NCI-H187 treated with DMSO at 0.1 percent for 48 hours (cell line): ENCODE measurements at places on chromosomes 11 and 22.

DNA sequence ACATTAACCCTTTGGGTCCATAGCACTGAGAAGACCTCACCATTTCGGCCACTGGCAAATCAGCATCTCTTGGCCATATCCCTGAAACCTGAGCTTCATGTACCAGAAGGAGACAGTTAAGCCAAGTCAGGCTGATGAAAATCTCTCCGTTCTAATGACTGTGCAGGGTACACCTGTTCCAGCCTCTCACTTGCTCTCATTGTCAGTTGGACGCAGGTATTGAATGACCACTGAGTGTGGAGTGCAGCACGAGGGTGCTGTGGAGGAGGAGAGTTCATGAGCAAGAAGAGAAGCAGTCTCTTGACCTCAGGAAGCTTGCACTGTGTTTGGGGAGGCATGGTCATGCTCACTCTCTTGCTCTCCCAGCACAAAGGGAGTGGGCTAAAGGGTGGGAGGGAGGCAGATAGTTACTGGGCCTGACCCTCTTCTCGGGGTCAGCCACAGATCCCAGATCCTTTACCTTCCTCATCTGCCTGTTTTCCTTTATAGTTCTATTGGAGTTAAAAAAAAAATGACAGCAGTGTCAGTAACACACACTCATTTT is 65.2 kb downstream of the ZBTB16 start:
- no peak for DNase-seq

- DNase-seq: no peak
Observed at GRCh38 chr22:27440304-27440865, 361.2 kb downstream of the MN1 start.

- no peak for DNase-seq
Observed at GRCh38 chr11:48150213-48150612, 66.4 kb upstream of the OR4B1 start.

- no peak for DNase-seq
Observed at GRCh38 chr11:67344264-67344663, 9.1 kb downstream of the POLD4 start.

DNA sequence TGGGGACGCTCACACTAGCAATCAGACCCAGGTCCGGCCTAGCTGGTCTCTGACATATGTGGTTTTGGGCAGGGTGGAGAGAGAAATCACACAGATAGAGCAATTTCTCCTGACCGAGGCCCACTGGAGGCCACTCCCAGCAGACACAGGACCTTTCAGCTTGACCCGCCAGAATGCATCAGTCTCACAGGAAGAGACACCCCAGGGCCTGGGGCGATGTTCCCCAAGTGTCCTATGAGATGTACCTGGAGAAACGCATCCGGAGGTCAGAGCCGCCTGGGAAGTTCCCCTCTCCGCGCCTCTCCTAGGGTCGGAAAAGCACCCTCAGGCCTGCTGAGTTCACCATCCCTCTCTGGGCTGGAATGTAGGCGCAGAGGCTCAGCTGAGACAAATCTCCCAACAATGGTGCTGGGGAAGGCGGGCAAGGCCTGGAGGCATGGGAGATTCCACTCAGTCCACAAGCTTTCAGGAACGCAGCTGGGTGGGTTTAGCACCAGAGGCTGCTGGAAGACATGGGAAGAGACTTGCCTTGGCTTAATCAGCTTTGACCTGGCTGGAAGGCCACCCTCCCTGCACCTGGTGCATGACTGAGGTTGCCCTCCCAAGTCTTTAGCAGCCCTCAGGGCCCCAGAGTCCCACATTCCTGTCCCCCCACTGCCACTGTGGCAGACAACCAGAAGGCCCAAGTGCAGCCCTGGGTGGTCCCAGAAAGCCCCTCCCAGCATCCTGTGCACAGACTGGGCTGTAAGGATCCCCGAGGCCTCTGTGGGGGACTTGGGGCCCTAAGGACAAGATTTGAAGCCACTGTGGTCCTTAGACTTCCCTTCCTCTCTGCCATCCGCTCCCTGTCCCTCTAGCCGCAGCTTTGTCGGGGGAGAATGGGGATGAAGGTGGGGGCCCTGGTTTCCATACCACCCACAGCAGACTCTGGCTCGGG is 57.5 kb downstream of the RTL6 start:
- DNase-seq: no peak

- DNase-seq: no peak
Observed at GRCh38 chr22:38567531-38568285, 2.3 kb downstream of the DMC1 start.

GRCh38 chr11:114074546-114075343 is 15.2 kb downstream of the ZBTB16 start:
- DNase-seq: no peak

DNA sequence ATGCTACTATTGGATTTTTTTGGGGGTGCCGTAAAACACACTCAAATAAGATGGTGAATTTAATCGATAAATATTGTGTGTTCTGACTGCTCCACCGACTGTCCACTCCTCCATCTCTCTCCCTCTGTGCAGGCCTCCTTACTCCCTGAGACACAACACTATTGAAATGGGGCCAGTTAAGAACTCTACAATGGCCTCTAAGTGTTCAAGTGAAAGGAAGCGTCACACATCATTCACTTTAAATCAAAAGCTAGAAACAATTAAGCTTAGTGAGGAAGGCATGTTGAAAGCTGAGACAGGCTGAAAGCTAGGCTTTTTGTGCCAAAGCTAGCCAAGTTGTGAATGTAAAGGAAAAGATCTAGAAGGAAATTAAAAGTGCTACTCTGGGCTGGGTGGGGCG is 156.7 kb downstream of the CTTN start:
- peak; percentile 70 for DNase-seq

- no peak for DNase-seq
Observed at GRCh38 chr11:122285070-122285988, 169.3 kb upstream of the BLID start.

DNA sequence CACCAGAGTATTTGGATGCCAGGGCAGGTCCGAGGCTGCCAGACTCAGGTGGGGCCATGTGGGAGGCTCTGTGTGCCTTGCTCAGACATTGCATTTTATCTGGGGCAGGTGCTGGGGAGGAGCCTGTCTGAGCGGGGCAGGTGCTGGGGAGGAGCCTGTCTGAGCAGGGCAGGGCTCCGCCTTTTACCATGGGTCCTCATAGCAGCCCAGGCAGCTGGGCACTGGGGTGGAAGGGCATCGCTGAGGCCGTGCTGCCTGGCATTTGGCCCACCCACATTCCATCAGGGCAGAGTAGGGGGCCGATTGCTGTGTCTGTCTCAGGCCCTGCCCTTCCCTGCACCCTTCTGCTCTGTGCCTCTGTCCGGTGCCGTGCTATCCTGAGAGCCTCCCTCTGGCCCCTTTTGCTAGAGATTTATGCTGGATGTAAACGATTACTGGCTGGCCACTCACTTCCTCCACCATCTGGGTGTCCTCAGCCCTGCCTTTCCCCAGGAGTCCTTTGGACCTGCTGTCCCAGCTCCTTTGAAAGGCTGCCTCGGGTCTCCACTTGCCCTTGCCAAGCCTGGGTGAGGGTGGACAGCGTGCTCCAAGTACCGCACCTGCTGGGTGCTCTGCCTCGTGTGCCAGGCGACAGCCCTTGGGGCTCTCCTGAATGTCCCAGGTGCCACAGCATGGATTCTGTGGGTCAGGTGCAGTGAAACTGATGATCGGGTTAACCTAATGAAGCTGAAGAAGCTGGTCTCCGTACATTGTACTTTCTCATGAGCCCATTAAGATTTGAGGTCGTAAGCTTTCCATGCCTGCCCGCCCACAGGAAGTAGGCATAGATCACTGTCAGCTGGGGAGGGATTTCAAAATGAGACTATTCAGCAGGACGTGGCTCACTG is 281.6 kb downstream of the TBC1D22A start:
- no peak for DNase-seq

DNA sequence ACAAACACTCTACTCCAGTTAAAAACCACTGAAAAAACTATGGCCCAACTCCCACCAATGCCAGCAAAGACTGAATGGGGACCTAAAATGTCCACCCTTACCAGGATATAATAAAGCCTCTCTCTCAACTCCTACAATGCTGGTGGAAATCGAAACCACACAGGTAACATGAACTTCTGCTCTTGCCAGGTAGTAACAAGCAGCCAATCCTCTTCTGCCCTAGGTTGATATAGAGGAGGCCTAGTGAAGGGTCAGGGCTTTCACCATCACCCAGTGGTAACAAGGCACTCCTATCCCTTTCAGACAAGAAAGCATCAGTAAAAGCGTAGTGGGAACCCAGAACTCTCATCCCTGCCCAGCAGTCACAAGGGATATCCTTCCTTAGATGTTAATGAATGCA is 22.6 kb downstream of the DCUN1D5 start:
- DNase-seq: no peak

DNA sequence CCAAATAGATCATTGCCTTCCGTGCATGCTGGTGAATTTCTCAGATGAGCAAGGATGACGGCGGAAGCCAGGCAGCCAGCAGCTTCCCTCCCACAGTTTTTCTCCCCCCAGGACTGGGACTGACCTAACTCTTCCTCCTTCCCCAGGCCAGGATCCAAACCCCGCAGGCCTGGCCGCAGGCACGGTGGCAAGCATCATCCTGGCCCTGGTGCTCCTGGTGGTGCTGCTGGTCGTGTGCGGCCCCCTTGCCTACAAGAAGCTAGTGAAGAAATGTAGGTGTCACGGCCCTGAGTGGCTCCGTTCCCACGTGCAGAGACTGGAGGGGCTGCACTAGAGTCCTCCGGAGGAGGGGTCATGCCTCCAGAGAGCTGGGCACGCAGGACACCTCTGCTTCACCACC is 20.5 kb downstream of the CD5 start:
- no peak for DNase-seq

- no peak for DNase-seq
Observed at GRCh38 chr11:47964546-47964945, 15.8 kb upstream of the PTPRJ start.

DNA sequence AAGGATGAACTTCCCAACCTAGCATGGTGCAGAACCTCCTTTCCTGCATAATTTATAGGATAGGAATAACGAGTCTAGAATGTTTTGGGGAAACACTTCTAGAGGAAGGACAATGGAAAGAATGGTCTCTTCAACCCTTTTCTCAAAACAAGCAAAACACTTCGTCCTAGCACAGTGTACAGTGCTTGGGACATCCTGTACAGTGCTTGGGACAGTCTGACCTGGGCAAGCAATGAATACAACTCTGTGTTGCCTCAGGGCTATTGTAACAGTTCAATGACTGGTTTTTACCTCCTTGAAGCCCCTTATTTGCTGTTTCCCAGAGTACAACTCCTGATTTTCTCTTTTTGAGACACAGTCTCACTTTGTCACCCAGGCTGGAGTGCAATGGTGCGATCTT is 1.6 kb upstream of the ADAMTS8 start:
- no peak for DNase-seq

DNA sequence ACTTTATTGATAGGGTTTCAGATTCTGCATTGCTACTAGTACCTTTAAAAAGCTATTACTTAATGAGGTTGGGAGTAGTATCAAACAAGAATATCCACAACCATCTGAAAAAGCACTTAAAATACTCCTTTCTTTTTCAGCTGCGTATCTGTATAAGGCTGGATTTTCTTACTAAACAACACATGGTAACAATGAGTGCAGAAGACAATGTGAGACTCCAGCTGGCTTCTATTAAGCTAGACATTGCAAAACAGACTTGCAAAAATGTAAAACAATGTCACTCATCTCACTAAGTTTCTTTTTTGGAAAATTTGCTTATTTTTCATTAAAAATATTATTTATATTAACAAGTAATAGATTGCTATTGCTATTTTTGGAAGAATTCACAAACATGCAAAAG is 132.6 kb downstream of the WNT11 start:
- DNase-seq: no peak

DNA sequence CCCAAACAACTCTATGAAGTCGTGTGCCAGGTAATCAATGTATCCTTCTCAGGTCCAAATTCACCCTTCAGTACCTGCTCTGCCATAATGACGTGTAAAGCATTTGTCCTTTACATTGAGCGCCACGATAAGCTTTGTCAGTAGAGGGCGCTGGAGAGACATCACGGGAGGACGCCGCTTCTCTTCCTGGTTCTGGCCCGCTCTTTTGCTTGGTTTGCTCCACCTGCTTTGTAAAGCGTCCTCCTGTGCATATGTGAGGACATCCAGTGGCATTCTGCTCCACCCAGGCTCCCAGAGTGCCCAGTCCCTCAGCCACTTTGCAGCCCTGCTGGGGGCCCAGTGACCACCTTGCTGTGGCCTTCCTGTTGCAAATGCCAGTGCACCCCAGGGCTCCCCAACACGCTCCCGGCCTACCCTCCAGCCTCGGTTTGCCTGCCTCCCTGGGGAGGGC is 61.1 kb downstream of the WT1 start:
- DNase-seq: no peak

GRCh38 chr11:15901054-15901453 is 455.3 kb downstream of the SOX6 start:
- DNase-seq: no peak

DNA sequence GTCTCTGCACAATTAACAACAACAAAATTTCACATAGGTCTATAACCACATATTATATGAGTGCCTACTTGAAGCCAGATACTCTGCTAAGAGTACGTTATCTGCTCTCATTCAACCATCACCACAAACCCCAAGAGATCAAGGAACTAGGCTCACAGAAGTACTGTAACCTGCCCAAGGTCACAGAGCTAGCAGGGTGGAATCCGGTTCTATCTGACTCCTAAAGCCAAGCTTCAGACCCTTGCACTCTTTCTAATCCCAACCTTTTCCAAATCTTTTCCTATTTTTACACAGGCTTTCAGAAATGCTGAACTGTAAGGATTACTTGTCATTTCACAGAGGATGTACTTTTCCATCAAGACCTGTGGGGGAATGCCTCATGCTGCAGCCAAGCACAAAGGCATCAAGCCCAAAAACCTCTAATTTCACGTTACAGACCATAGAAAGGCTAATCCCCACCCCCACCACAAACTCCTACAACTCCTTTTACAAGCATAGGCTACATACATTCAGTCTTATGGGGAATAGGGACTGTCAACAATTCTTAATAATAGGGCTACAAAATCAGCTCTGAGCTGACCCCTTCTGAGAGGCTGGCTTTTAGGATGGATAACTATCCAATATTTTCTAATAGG is 927 bp downstream of the PRCP start:
- peak; percentile 39 for DNase-seq

DNA sequence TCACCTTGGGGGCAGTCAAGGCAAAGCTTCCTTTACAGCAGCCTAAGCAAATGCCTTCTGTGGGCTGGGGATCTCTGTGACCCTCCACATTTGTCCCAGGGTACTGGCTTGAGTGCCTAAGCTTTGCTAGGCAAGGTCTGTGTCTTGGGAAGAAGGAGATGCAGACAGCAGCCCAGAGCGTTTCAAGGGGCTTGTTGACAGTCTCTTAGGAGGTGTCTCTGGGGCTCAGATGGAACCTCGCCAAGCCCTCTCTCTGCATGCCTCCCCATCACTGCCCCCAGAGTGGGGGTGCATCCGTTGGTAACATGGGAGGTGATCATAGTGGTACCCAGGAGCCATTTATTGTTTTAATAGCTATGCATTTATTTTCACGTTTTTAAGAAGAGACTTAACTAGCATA is 29.1 kb upstream of the TMPRSS4 start:
- DNase-seq: no peak

GRCh38 chr11:61972672-61973475 is 5.4 kb upstream of the FTH1 start:
- no peak for DNase-seq

DNA sequence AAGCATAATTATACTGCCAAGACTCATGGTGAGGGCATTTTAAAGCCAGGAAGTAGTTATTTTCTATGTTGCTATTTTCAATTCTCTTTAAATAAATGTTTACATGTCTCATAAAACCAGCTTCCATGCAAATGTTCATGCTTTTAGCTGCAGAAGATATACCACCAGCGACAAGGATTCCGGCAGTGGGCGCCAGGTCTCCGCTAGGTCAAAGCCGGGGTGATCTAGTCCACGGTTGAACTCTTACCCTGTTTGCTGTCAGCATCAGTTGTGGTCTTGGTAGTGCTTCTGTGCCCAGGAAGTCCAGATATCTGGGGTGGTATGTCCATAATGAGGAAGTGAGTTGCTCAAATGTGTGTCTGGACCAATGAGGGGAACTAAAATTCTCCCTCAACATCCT is 265.7 kb downstream of the BRD1 start:
- no peak for DNase-seq
